Activated CD4-positive, alpha-beta memory T cell treated with anti-CD3 and anti-CD28 coated beads, Interleukin-2, amount 10 ng/mL, durations not matched to agents 7 days and 5 days (primary cell): ENCODE measurements at places on chromosomes 16 and 17. TPM values are rescaled to one million over a fixed set of nuclear protein-coding genes. Genes with fewer than 3 reads are reported as not detected.

Gene NPIPA2
- total RNA-seq = 0.68 TPM

Gene PDILT
- not detected for total RNA-seq

Gene CNOT1
- 236 TPM for total RNA-seq

Gene SHISA6
- not detected for total RNA-seq

Gene UBN1
- total RNA-seq = 39.6 TPM

Gene CCL8
- not detected for total RNA-seq

Gene HBA2
- total RNA-seq = not detected

Gene ATP2A1
- total RNA-seq = 2.5 TPM

Gene PNMT
- not detected for total RNA-seq

- peaks cover 5% of the 10 kb centered on the region for H3K27me3 ChIP-seq
- H3K36me3 ChIP-seq = no peaks in the 10 kb centered on the region
- no peaks in the 10 kb centered on the region for H3K4me1 ChIP-seq
- H3K27ac ChIP-seq = no peak overlapping the region
- no peak for DNase-seq
- H3K4me3 ChIP-seq = no peak overlapping the region
Measured at GRCh38 chr17:72576289-72576759, 455.5 kb downstream of the SOX9 start.

GRCh38 chr16:2520097-2520783 lies at the start of gene AMDHD2:
AMDHD2 (plus strand) TSS chr16:2520371; CDS start chr16:2520459, 88 bp downstream.
- peak; percentile 91 for DNase-seq
- H3K27me3 ChIP-seq = no peaks in the 10 kb centered on the region
- H3K4me3 ChIP-seq = peak within 1 kb of the TSS; percentile 84
- peaks cover 51% of the 10 kb centered on the region for H3K4me1 ChIP-seq
- peak within 1 kb of the TSS; percentile 92 for H3K27ac ChIP-seq

GRCh38 chr17:67487506-67487905 lies 110.4 kb downstream of the PITPNC1 start:
- H3K4me1 ChIP-seq = peaks cover 21% of the 10 kb centered on the region
- peaks cover 2% of the 10 kb centered on the region for H3K36me3 ChIP-seq
- no peaks in the 10 kb centered on the region for H3K27me3 ChIP-seq
- no peak for DNase-seq
- H3K4me3 ChIP-seq = no peak overlapping the region

- no peaks in the 10 kb centered on the region for H3K36me3 ChIP-seq
- H3K4me1 ChIP-seq = peaks cover 55% of the 10 kb centered on the region
- peak overlapping the region; percentile 0 for H3K4me3 ChIP-seq
- H3K27me3 ChIP-seq = no peaks in the 10 kb centered on the region
Measured at GRCh38 chr17:32914181-32914580, 13.8 kb upstream of the TMEM98 start.

DNA sequence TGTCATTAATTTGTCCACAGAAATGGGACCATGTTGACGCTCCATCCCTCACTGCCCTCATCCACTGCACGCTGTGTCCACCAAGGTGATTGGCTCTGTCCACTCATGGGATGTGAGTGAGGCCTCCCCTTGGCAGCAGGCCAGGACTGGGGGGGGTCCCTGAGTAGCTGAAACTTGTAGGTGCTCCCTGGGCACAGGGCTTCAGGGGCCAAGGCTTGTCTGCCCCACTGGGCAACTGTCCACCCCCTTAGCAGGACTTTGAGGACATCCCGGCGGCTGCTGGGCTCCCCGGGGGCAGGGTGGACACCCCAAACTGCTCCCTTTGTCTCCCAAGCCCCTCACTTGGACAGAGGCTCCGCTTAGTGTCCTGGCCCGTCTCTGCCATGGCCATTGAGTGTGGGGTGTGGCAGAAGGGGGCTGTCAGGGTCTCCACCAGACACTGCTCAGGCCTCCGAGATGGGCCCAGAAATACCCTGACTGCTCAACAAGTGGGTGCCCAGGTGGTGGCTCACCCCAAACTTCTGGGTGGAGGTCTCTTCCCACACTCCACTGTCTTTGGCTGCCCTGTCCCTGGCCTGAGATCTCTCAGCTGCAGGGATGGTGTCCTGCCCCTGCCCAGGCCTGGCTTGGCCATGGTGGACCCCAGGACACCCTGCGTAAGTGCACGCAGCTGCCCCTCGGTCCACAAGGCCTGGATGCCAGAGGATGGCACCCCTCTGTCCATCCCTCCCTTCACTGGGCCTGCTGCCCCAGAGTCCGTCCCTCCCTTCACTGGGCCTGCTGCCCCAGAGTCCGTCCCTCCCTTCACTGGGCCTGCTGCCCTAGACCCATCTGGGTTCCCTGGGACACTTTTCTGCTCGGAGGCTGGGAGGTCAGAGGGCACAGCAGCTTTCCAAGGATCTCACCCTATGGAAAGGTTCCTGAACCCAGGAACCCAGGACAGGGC lies 2.9 kb upstream of the RAB40C start:
- peaks cover 23% of the 10 kb centered on the region for H3K4me1 ChIP-seq
- no peaks in the 10 kb centered on the region for H3K27me3 ChIP-seq
- peak overlapping the region; percentile 82 for H3K4me3 ChIP-seq
- peaks cover 2% of the 10 kb centered on the region for H3K36me3 ChIP-seq
- no peak for DNase-seq

DNA sequence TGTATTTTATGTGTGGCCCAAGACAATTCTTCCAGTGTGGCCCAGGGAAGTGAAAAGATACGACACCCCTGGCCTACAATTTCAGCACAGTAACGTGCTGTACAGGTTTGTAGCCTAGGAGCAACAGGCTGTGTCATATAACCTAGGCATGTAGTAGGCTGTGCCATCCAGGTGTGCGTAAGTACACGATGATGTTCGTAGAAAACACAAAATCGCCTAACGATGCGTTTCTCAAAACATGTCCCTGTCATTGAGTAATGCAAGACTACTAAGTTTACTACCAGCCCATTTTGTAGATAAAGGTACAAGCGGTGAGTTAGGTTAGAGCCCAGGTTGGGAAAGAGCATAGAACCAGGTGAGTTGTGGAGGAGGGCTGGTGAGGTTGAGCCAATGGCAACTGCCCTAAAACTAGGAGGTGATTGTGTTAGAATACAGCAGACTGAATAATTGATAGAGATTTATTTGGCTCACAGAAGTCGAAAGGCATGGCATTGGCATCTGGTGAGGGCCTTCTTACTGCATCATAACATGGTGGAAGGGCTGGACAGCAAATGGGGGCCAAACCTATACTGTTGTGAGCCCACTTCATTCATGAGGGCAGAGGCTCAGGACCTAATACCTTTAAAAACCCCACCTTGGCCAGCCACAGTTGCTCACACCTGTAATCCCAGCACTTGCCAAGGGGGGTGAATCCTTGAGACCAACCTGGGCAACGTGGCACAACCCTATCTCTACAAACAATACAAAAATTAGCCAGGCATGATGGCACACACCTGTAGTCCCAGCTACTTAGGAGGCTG lies 4.2 kb downstream of the EIF1 start:
- H3K4me1 ChIP-seq = peaks cover 41% of the 10 kb centered on the region
- peak overlapping the region; percentile 56 for H3K27ac ChIP-seq
- H3K4me3 ChIP-seq = no peak overlapping the region
- DNase-seq = no peak

DNA sequence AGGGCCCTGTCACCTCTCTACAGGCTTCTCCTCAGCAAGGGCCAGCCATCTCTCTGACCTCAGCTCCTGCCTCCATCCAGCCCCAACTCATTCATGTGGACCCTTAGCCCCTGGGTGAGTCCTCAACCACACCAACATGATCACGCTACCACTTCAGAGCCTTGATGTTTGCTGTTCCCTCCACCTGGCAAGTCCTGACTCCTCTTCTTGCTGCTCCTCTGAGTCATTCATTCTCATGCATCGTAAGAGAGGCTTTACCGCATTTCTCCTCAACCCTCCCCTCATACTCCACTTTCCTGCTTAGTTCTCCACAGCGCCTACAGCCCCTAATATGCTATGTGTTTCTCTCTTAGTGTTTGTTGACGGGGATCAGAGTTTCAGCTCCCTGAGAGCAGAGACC lies 99.9 kb downstream of the C17orf67 start:
- H3K27me3 ChIP-seq = peaks cover 18% of the 10 kb centered on the region
- no peak for DNase-seq
- no peak overlapping the region for H3K4me3 ChIP-seq
- H3K4me1 ChIP-seq = no peaks in the 10 kb centered on the region
- no peak overlapping the region for H3K27ac ChIP-seq
- no peaks in the 10 kb centered on the region for H3K36me3 ChIP-seq

GRCh38 chr16:29790949-29791844 lies 646 bp downstream of the KIF22 start:
- peak overlapping the region; percentile 95 for H3K27ac ChIP-seq
- no peaks in the 10 kb centered on the region for H3K27me3 ChIP-seq
- H3K4me3 ChIP-seq = peak overlapping the region; percentile 100
- peaks cover 46% of the 10 kb centered on the region for H3K4me1 ChIP-seq

DNA sequence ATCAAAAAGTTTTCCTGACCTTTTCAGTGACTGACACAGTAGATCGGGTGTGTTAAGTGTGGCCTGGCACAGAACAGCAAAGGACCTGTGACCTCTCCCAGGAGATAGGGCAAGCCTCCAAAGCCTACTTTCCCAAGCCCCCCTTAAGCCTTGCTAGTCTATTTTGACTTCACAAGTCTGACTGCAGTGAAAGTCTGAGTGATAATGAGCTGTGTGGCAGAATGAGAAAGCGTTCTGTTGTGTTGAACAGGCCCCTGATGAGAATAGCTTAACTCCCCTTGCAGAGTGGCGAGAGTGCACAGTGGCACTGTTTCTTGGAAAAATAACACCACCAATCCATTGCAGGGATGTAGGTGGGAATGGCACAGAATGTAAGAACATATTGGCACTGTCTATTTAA lies 32.8 kb downstream of the MMD start:
- no peaks in the 10 kb centered on the region for H3K4me1 ChIP-seq
- H3K27ac ChIP-seq = no peak overlapping the region
- peaks cover 19% of the 10 kb centered on the region for H3K36me3 ChIP-seq
- DNase-seq = no peak

GRCh38 chr17:36824678-36825101 lies 112.6 kb upstream of the LHX1 start:
- no peak overlapping the region for H3K4me3 ChIP-seq
- H3K4me1 ChIP-seq = no peaks in the 10 kb centered on the region
- no peak overlapping the region for H3K27ac ChIP-seq
- no peak for DNase-seq
- H3K36me3 ChIP-seq = no peaks in the 10 kb centered on the region

DNA sequence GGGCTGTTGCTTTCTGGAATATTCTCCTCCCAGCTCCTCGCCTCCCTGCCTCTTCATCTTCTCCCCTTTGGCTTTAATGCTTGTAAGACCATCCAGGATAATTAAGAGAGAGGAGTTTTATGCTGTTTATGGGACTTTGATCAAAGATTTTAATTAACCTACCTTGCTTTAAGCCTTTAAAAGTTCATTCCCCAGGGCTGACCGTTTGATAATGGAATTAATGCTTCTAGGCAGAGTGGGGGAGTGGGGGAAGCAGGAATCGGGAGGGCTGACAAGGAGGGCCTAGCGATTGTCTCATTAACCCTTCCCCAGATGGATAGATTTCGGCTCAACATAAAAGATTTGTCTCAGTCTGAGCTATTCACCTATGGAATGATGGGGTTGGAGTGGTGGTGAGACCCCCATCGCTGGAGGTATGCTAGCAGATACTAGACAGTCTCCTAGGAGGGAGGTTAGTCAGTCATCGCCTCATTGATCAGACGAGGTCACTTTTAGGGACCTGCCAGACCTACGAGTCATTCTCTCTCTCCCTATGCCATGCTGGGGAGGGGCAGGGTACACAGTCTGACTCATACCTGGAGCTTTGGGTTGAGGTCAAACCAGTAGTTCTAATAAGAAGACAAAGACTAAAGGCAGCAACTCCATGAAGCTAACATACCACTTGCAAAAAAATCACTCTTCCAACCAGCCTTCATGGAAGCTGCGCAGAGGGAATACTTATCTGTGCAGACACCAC lies 236.6 kb upstream of the NLRP1 start:
- no peak overlapping the region for H3K27ac ChIP-seq
- DNase-seq = no peak
- no peaks in the 10 kb centered on the region for H3K4me1 ChIP-seq

DNA sequence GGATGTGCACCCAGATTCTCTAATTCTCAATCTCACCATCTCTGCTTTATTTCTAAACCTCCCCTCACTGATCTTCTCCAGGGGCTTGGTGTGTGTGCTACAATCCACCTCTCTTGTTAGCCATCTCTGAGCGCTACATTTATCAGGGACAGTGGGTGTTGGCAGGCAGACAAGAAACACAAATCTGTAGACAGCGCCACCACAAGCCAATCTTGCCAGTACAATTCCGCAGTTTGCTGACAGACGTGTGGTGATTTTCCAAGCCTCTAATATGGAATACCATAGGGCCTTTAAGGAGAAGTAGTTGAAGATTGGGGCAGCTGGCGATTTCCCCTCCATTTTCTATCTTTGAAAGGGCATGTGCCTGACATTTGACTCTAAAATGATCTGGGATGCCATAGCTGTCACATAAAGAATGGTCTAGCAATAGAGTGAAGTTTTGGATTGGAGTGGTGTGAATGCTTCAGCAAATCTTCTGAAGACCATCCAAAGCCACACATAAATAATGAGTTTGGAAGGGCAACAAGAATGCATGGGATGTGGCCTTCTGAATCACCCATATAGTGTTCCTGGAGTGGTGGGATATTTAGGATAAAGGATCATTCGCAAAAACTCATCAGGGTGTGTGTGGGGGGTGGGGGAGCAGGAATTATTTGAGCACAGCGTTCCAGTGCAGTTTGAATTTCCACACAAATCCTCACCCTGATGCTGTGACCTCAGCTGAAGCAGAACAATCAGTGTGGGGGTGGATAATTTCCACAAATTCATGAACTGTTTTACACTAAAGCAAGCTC lies 12.0 kb upstream of the ANKFN1 start:
- no peak for DNase-seq
- H3K27me3 ChIP-seq = no peaks in the 10 kb centered on the region
- no peaks in the 10 kb centered on the region for H3K4me1 ChIP-seq
- no peak overlapping the region for H3K27ac ChIP-seq
- no peaks in the 10 kb centered on the region for H3K36me3 ChIP-seq

GRCh38 chr16:19130852-19131824 lies 17.4 kb downstream of the ITPRIPL2 start:
- no peak overlapping the region for H3K4me3 ChIP-seq
- no peak for DNase-seq
- H3K27me3 ChIP-seq = no peaks in the 10 kb centered on the region
- H3K4me1 ChIP-seq = peaks cover 51% of the 10 kb centered on the region

- H3K4me3 ChIP-seq = peak overlapping the region; percentile 29
- no peak overlapping the region for H3K27ac ChIP-seq
- H3K27me3 ChIP-seq = peaks cover 76% of the 10 kb centered on the region
- DNase-seq = no peak
- H3K4me1 ChIP-seq = peaks cover 24% of the 10 kb centered on the region
Measured at GRCh38 chr17:49497148-49498028, 2.3 kb downstream of the NGFR start.

- no peak overlapping the region for H3K4me3 ChIP-seq
- H3K27ac ChIP-seq = no peak overlapping the region
- no peak for DNase-seq
- H3K27me3 ChIP-seq = no peaks in the 10 kb centered on the region
- peaks cover 28% of the 10 kb centered on the region for H3K36me3 ChIP-seq
Measured at GRCh38 chr17:61805399-61805798, 57.9 kb downstream of the BRIP1 start.
